ENCODE measurements at places on chromosomes 12 and 14. TPM values are rescaled to one million over a fixed set of nuclear protein-coding genes. Genes with fewer than 3 reads are reported as not detected.

The MDM2 gene
- 143 TPM for total RNA-seq

The APPL2 gene
- total RNA-seq = 65.9 TPM

The HSPB8 gene
- not detected for total RNA-seq

The MAP3K9 gene
- 7.9 TPM for total RNA-seq

The C12orf54 gene
- total RNA-seq = not detected

The C14orf180 gene
- total RNA-seq = not detected

The OR4E2 gene
- total RNA-seq = not detected

The SLC48A1 gene
- total RNA-seq = 4.4 TPM

The LBHD2 gene
- not detected for total RNA-seq

The BRAP gene
- total RNA-seq = 24.6 TPM

The ART4 gene
- total RNA-seq = not detected

The CD27 gene
- total RNA-seq = 13.7 TPM

The KCNC2 gene
- not detected for total RNA-seq

GRCh38 chr12:442235-442884 lies 17.4 kb upstream of the B4GALNT3 start:
- no peak overlapping the region for H3K4me3 ChIP-seq
- peak; percentile 37 for DNase-seq
- no peak overlapping the region for H3K27ac ChIP-seq
- no peaks in the 10 kb centered on the region for H3K4me1 ChIP-seq
- H3K36me3 ChIP-seq = peaks cover 11% of the 10 kb centered on the region

- no peak overlapping the region for H3K27ac ChIP-seq
- H3K36me3 ChIP-seq = no peaks in the 10 kb centered on the region
- H3K4me3 ChIP-seq = no peak overlapping the region
- H3K27me3 ChIP-seq = no peaks in the 10 kb centered on the region
These were observed 61.0 kb upstream of the PPFIA2 start for GRCh38 chr12:81819991-81820633.

- no peak for DNase-seq
- no peaks in the 10 kb centered on the region for H3K4me1 ChIP-seq
- no peaks in the 10 kb centered on the region for H3K27me3 ChIP-seq
These were observed 198.9 kb downstream of the FBXL14 start for GRCh38 chr12:1395421-1395955.

GRCh38 chr12:123960856-123961255 lies 11.8 kb downstream of the CCDC92 start:
- no peaks in the 10 kb centered on the region for H3K4me1 ChIP-seq
- no peaks in the 10 kb centered on the region for H3K27me3 ChIP-seq
- no peaks in the 10 kb centered on the region for H3K36me3 ChIP-seq
- no peak overlapping the region for H3K4me3 ChIP-seq
- H3K27ac ChIP-seq = no peak overlapping the region

- no peak overlapping the region for H3K4me3 ChIP-seq
- DNase-seq = no peak
- H3K36me3 ChIP-seq = no peaks in the 10 kb centered on the region
- H3K4me1 ChIP-seq = no peaks in the 10 kb centered on the region
These were observed 49.2 kb downstream of the FGD4 start for GRCh38 chr12:32448586-32448985.

- H3K36me3 ChIP-seq = no peaks in the 10 kb centered on the region
- H3K4me1 ChIP-seq = no peaks in the 10 kb centered on the region
- H3K27me3 ChIP-seq = peaks cover 2% of the 10 kb centered on the region
- no peak for DNase-seq
- H3K4me3 ChIP-seq = no peak overlapping the region
- H3K27ac ChIP-seq = no peak overlapping the region
These were observed 103.9 kb downstream of the BBS10 start for GRCh38 chr12:76244300-76244699.

GRCh38 chr12:116138781-116139180 lies 138.7 kb downstream of the MED13L start:
- H3K4me1 ChIP-seq = peaks cover 12% of the 10 kb centered on the region
- DNase-seq = no peak
- H3K27ac ChIP-seq = no peak overlapping the region
- no peak overlapping the region for H3K4me3 ChIP-seq

DNA sequence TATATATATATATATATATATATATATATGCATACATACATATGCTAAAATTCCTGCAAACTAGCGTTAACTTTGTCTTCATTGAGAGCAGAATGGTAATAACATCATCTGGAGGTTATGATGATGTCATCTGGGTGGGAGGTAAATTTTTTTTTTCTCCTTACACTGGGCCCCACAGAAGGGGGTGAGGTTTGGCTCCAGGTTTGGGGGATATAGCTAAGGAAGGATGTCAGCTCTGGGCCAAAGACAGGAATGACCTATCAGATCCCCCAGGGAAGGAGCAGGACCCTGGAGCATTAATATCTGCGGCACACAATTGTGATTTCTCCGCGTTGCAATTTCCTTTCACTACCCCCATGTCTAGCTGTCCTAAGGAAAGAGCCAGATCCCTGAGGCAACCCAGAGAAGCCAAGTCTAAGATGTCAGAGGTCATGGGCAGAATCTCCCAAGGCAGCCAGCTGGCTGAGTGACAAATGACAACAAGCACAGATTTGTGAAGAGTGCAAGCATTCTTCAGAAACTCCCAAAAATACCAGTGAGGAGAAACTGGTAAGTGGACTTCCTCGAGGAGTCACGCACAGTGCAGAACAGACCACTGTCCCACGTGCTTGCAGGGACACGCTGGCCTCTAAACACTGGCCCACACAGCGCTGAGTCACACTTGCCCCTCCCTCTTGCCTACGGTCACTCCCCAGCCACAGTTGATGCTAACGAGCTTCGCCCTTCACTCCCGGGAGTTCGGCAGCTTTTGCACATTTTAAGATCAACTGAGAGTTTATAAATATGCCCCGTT lies 9.9 kb downstream of the UBC start:
- H3K4me1 ChIP-seq = no peaks in the 10 kb centered on the region
- H3K36me3 ChIP-seq = no peaks in the 10 kb centered on the region
- H3K27ac ChIP-seq = no peak overlapping the region
- no peak for DNase-seq

- peaks cover 2% of the 10 kb centered on the region for H3K36me3 ChIP-seq
- H3K4me1 ChIP-seq = no peaks in the 10 kb centered on the region
- H3K4me3 ChIP-seq = no peak overlapping the region
- no peak overlapping the region for H3K27ac ChIP-seq
- no peaks in the 10 kb centered on the region for H3K27me3 ChIP-seq
These were observed 54.3 kb upstream of the LRTM2 start for GRCh38 chr12:1766110-1766509.

GRCh38 chr12:45331552-45331951 lies 115.7 kb downstream of the ANO6 start:
- no peak overlapping the region for H3K27ac ChIP-seq
- no peak overlapping the region for H3K4me3 ChIP-seq
- H3K36me3 ChIP-seq = peaks cover 8% of the 10 kb centered on the region
- no peaks in the 10 kb centered on the region for H3K4me1 ChIP-seq
- DNase-seq = no peak
- no peaks in the 10 kb centered on the region for H3K27me3 ChIP-seq

DNA sequence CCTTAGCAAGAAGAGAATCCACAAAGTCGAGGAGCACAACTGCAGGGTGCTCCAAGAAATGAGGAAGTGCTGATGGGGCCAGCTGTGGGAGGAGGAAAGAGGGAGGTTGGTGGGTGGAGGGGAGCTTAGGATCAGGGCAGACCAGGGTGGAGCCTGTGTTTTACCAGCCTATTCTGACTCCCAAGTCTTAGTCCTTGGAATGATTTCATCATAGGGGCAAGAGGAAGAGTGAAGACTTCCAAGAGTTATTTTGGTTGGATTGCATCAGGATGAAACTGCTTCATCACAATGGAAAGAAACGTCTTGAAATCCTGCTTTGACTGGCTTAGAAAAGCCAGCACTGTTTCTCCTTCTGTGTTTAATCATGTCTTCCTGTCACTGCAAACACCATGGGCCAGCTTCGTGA lies 194.0 kb downstream of the DPF3 start:
- no peak for DNase-seq
- no peaks in the 10 kb centered on the region for H3K4me1 ChIP-seq
- H3K27ac ChIP-seq = no peak overlapping the region
- H3K36me3 ChIP-seq = no peaks in the 10 kb centered on the region

GRCh38 chr12:80101126-80101525 lies 1.8 kb downstream of the OTOGL start:
- no peak for DNase-seq
- H3K36me3 ChIP-seq = no peaks in the 10 kb centered on the region
- no peaks in the 10 kb centered on the region for H3K27me3 ChIP-seq
- no peak overlapping the region for H3K4me3 ChIP-seq
- no peaks in the 10 kb centered on the region for H3K4me1 ChIP-seq

- H3K4me3 ChIP-seq = no peak overlapping the region
- H3K36me3 ChIP-seq = no peaks in the 10 kb centered on the region
- H3K27ac ChIP-seq = no peak overlapping the region
- H3K27me3 ChIP-seq = no peaks in the 10 kb centered on the region
These were observed 20.0 kb downstream of the RHOJ start for GRCh38 chr14:63224196-63224595.

DNA sequence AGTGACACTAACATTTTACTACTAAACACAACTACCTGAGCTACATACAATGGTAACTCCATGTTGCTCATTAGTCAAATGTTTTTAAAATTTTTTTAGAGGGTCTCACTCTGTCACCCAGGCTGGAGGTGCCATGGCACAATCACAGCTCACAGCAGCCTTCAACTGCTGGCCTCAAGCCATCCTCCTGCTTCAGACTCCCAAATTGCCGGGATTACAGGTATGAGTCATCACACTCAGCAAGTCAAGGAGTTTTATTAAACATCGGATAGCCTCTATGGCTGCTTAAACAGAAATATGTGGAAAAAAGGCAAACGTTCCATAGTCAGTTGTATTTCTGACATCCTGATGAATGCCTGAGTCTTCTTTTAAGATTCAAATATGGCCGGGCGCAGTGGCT lies 11.1 kb upstream of the NPFF start:
- H3K27me3 ChIP-seq = no peaks in the 10 kb centered on the region
- no peak overlapping the region for H3K27ac ChIP-seq
- no peak overlapping the region for H3K4me3 ChIP-seq
- H3K4me1 ChIP-seq = no peaks in the 10 kb centered on the region
- no peak for DNase-seq
- peaks cover 69% of the 10 kb centered on the region for H3K36me3 ChIP-seq

- H3K4me1 ChIP-seq = no peaks in the 10 kb centered on the region
- no peak for DNase-seq
- no peak overlapping the region for H3K27ac ChIP-seq
- no peaks in the 10 kb centered on the region for H3K36me3 ChIP-seq
- H3K4me3 ChIP-seq = no peak overlapping the region
- H3K27me3 ChIP-seq = no peaks in the 10 kb centered on the region
These were observed 245.0 kb downstream of the ATP23 start for GRCh38 chr12:58186401-58186800.

- H3K36me3 ChIP-seq = no peaks in the 10 kb centered on the region
- peaks cover 8% of the 10 kb centered on the region for H3K27me3 ChIP-seq
- H3K27ac ChIP-seq = no peak overlapping the region
- no peak overlapping the region for H3K4me3 ChIP-seq
- no peak for DNase-seq
These were observed 748 bp upstream of the ACVRL1 start for GRCh38 chr12:51906430-51907082.

GRCh38 chr12:16421806-16422205 lies 74.4 kb downstream of the MGST1 start:
- no peak for DNase-seq
- H3K27ac ChIP-seq = no peak overlapping the region
- H3K4me1 ChIP-seq = no peaks in the 10 kb centered on the region
- no peak overlapping the region for H3K4me3 ChIP-seq
